ENCODE measurements at places on chromosomes 3 and 15.
A peak's percentile ranks its signal among the peaks of the same experiment; 100 is the strongest.

- DNase-seq, result no peak
Observed at GRCh38 chr3:58535531-58536500, 1.2 kb downstream of the ACOX2 start.

GRCh38 chr15:74055804-74056203 is 26.5 kb downstream of the GOLGA6A start:
- DNase-seq, result no peak

DNA sequence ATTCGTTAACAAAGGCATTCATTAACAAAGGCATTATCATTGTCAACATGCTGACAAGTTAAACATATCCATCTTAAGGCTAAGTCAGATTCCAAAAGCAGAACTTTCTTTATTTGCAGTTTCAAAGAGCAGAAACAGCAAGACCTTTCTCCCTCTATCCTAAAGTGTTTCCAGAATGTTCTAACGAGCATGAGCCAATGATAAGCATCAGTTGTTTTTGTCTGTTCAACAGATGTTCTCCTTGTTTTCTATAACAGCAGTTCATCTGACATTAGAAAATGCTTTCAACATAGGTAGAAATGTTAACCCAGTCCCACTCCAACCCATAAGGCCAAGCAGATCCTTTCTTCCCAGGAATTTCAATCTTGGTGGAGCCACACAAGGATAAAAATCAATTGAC is 77.6 kb upstream of the POMGNT2 start:
- DNase-seq, result no peak

DNA sequence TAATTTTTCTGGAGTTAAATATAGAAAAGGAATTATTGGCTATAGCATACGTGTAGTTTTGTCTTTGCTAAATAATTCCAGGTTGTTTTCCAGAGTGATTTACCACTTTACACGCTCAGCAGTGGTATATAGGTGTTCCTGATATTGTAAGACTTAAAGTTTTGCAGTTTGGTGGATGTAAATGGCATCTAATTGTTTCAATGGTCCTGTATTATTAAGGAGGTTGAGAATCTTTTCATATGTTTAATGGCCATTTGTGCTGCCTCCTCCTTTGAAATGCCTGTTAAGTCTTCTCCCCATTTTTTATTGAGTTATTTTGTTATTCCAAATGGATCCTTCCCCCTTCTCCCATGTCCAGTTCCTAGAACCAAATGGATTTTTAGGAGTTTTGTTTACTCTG is 26.4 kb upstream of the P4HTM start:
- no peak for DNase-seq

- DNase-seq, result no peak
Observed at GRCh38 chr3:180179562-180179961, 142.8 kb upstream of the PEX5L start.

- DNase-seq, result peak; percentile 58
Observed at GRCh38 chr3:51955893-51956770, 951 bp downstream of the GPR62 start.

DNA sequence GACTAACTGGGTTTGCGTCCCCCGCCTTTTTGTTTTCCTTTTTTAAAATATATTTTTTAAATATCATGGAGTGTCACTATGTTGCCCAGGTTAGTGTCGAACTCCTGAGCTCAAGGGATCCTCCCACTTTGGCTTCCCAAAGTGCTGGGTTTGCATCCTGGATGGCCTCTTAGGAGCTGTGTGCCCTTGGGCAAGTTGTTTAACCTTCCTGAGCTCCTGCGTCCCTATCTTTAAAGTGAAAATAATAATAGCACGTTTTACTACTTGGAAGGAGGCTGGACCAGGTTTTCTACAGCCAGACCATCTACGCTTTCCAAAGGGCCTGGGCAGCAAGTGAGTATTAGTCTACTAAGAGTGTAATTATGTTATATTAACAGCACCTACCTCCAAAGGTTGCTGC is 44.2 kb upstream of the RNU6-1 start:
- DNase-seq, result no peak

- DNase-seq, result no peak
Observed at GRCh38 chr3:52891615-52892081, 5.7 kb downstream of the STIMATE start.

DNA sequence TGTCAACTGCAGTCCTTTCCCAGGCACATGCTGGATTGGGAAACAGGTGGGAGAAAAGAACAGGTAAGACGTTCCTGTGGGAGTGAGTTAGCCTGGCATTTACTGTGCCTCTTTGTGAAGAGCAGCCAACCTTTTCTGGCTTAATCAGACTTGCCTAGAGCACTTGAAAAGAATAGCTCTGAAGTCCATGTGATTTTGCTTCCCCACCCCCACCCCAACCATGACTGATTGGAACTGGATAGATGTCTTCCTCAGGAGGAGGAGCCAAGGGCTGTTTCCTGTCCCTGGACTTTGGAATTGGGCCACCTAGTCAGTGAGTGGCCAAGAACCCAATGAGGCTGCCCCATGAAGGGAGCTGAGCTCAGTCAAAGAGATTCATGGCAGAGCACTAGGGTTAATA is 4.7 kb upstream of the TMEM41A start:
- DNase-seq, result no peak

- DNase-seq, result no peak
Observed at GRCh38 chr3:28844298-28845005, 436.4 kb upstream of the RBMS3 start.

DNA sequence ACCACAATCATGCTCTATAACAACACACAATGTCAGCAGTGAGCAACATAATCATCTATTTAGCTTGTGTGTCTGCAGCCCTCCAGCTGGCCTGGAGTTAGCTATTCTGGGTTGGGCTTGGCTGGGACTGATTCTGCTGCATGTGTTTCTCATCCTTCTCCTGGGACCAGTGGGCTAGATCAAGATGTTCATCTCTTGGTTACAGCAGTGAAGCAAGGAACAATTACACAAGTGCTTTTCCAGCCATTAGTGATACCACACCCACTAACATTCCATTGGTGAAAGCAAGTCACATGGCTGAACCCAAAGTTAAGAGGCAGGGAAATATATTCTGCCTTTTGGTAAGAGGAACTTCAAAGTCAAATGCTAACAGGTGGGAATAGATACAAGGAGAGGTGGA is 14.6 kb downstream of the NUDT16 start:
- DNase-seq, result no peak

- no peak for DNase-seq
Observed at GRCh38 chr15:60208709-60209108, 189.1 kb downstream of the ANXA2 start.

- DNase-seq, result no peak
Observed at GRCh38 chr3:94305835-94306611, 243.2 kb downstream of the NSUN3 start.

GRCh38 chr3:152511904-152512303 is 243.2 kb downstream of the MBNL1 start:
- no peak for DNase-seq

DNA sequence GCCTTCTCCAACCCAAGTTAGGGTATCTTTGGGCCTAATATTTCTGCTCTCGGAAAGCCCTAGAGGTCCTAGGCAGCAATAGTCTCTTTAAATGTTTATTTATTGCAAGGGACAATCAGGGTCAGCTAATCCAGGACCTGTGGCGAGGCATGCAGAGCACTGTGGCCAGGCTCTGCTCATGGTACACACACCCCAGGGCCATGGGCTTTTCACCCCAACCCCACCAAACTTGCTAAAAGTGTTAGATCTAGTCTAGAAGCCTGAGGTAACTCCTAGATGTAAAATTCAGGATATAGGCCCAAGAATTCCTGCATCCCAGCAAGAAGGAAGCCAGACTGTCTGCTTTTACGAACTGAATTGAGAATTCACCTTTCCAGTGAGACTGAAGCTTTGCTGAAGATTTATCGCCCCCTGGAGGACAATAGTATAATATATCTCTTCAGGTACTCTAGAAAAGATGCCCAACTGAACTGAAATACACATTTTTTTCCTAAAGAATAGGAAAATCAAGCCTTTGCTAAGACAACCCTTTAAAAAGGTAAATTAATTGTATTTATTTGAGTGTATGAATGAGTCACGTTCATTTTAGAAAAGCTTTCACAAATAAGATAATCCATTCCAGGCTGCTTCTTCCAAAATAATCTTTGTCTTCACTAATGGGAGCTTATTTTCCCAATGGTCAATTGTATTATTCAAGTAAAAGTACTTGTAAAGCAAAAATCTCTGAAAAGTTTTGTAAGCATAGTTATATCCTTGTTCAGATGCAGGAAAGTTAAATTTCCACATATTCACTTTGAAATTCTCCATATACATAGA is 89.8 kb downstream of the LRRC3B start:
- no peak for DNase-seq

DNA sequence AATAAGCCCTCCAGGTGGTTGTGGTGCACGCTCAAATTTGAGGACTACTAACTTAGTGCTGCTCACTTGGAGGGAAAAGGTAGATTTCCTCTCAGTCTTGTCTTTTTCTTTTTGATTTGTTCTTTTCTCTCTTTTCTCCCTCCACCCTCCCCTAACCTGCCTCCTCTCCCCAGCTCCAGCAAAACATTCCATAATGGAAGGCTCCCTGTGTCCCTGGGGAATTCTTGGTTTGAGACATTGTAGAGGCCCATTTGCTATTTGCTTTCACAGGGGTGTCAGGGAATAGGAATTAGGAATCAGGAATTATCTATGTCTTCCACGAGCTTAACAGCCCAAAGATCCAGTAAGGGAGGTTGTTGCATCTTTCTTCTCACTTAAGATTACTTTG is 136.8 kb upstream of the UMPS start:
- no peak for DNase-seq

DNA sequence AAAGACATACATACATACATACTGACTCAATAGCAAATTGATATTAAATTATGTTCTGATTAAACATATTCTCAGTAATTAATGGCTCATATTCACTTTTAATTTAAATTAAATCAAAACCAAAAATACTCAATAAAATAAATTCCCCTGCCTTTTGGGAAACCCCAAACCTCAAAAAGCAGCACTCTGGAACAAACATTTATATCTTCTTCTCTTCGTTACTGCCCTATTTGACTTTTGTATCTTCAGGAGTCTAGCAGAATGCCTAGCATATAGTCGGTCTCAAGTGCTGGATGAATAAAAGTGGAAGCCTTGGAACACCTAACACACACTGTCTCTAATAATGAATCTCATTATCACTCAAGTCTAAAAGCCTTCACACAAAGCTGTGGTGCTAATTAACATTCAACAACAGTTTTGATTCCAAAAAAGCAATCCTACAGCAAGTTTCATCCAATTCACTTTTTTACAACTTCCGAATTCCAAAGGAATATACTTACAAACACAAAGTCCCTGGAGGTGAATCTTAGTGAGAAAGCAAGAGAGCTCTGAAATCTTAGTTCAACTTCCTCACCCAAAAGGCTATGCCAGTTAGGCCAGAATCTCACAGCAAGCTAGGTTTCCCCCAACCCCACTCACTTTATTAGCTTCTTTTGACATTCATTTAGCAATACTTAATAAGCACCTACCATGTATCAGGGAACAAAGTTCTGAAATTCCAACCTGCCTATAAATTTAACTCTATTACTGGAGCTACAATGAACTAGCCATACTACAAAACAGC is 35.0 kb downstream of the GSK3B start:
- no peak for DNase-seq

DNA sequence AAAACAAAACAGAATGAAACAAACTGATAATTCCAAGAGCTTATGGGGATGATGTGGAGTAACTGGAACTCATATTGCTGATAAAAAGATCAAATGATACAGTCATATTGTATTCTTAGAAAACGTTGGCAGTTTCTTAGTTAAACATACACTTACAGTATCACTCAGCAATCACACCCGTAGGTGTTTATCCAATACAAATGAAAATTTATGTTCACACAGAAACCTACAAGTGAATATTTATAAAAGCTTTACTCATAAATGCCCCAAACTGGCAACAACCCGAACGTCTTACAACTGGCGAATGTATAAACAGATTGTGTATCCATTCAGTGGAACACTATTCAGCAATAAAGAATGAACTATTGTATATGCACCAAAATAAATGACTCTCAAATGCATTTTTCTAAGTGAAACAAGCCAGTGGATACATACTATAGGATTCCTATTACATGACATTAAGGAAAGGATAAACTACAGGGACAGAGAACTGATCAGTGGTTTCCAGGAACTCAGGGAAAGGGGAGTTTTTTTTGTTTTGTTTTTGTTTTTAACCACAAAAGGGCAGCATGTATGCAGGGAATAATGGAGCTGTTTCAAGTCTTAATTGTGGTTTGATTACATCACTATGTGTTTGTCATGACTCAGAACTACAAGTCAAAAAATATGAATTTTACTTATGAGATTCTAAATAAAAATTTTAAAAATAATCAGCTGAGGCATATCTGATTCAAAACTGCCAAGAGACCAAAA is 71.8 kb upstream of the NDUFB4 start:
- no peak for DNase-seq

DNA sequence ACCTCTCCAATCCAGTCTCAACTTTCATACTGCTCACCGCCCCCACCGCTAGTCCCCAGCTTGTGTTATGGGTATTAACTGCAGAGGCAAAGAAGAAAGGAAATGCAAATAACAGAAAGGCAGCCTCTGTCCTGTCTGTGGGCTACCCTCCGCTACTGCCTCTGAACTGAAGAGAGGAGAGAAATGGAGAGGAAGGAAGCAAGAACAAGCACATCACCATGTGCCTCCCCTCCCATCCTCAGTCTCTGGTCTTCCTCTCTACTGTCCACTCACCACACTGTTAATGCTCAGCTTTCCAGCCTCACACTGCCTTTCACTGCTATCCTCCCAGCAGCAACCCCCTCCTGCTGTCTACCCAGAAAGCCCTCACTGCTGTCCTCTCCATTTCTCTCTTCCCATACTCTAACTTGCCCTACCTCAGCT is 139.0 kb upstream of the SLC2A2 start:
- DNase-seq, result no peak

DNA sequence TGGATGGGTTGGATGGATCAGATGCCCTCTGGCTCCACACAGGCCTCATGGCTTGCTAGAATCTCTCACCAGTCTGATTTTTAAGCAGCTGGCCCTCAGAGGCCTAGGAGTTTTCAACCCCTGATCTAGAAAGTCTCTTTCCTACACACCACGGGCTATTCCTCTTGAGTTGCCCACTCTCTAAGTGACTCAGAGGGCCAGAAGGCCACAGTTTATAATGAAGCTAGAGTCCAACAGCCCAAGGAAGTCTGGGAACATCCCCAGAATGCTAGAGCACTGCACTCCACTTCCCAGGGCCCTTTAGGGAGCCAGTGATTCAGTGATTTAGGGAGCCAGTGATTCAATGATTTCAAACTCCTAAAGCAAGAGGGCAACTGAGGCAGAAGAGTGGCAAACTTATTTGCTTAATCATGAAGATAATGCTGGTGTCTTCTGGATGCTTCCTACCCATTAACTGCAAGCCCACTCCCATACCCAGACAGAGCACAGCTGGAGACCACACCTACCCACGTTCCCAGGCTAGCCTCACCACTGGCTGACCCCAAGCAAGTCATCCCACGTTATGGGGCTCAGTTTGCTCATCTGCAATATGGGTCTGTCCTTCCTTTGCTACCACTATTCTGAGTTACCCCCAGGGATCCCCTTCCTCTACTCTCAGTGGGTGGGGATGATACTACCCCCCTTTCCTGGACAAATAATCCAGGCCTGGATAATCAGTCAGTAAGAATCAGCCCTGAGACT is 36.7 kb downstream of the ABTB1 start:
- no peak for DNase-seq
